Kidney glomerular epithelial cell (primary cell): ENCODE measurements at places on chromosomes 1 and 21.

GRCh38 chr1:167332503-167332902 is 111.8 kb downstream of the POU2F1 start:
- DNase-seq = no peak

DNA sequence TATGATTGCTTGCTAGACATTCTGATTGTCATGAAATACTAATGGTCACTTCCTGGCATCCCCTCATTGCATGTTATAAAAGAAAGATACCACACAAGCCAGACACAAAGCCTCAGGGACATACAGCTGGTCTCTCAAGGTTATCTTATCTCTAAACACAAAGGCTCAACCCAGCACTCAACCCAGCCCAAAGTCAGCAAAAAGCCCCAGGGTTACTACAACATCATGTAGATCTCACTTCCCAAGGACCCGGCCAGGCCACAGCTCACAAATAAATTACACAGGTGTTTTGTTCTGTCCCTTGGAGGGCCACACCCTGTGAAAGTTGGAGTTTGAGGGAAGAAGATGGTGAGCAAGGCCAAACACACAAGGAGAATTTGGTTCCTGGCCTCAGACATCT is 109.7 kb upstream of the BARHL2 start:
- no peak for DNase-seq

- peak; percentile 36 for DNase-seq
These were observed 34.5 kb downstream of the OR10R2 start for GRCh38 chr1:158506369-158506987.

DNA sequence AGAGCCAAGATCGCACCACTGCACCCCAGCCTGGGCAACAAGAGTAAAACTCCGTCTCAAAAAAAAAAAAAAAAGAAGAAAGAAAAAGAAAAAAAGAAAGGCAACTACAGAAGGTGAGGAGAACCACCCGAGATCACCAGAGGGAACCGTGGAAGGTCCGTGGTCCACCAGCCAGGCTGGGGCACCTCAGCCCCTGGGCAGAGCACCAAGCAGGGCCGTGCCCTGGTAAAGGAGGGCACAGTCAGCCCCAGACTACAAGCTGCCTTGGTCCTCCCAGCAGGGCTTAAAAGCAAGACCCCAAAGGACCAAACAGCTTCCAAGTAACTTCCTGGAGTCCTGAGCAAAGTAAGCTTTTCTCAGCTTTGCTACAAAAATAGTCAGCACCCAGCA is 8.8 kb upstream of the SAMD11 start:
- no peak for DNase-seq

DNA sequence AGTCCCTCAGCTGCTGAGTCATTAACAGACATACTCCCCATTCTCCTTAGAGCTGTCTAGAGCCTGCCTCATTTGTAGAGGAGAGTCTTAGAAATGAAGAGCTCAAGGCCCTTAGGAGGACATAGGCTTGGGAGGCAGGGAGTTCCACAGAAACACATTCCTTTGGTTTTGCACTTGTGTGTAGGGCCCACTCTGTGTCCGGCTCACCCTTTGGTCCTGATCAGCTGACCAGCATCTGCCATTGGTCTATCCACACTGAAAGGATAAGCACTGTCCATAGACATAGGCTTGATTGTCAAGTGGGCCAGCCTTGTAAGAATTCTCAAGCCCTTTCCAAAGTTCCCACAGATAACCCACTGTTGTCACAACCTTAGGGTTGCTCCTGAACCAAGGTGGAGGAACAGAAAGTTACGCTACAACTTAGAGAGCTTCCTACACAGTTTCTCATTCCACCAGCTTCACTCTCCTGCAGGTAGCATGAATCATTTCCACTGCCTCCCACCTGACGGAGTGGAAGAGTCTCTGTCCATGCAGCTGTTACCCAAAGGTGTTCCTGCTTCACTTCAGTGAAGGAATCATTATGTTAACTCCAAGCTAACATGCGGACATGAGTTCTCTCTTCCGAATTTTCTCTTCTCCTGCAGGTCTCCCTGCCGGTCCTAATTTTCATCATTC is 96.1 kb downstream of the TNFSF18 start:
- no peak for DNase-seq

- peak; percentile 90 for DNase-seq
These were observed 326.7 kb downstream of the PAPPA2 start for GRCh38 chr1:176789571-176790090.

GRCh38 chr1:45038661-45039364 is 26.8 kb downstream of the UROD start:
- DNase-seq = no peak

DNA sequence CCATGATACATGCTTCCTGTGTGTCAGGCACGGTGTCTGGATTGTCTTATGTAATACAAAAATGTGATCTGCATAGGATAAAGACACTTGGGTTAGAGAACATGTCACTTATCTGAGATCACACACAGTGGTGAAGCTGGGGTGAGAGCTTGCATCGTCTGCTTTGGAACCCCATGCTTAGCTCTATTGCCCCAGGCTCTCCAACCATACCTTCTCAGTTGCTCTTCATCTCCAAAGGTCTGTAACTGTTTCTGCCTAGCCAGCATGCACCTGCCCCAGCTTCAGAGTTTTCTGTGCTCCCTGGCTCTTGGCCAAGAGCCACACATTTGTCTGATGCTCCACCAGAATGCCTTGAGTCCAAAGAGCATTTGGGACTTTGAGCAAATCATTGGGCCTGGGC is 93.9 kb upstream of the COG2 start:
- no peak for DNase-seq

DNA sequence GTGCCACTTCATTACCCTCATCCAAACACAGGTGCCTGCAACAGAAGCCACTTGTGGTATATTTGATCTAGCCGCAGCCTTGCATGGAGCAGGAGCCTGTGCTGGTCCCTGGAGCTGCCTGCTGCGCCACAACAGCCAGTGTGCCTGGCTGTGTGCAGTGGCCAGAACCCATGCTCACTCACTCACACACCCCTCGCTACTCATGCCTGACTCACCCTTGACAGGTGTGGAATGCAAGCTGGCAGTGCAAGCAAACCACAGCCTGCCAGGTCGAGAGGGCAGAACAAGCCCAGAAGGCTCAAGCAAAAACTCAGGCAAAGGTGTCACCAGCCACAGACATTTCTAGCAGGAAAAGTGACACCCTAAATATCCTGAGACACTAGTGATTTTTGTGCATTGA is 1510.9 kb downstream of the KCNT2 start:
- no peak for DNase-seq

DNA sequence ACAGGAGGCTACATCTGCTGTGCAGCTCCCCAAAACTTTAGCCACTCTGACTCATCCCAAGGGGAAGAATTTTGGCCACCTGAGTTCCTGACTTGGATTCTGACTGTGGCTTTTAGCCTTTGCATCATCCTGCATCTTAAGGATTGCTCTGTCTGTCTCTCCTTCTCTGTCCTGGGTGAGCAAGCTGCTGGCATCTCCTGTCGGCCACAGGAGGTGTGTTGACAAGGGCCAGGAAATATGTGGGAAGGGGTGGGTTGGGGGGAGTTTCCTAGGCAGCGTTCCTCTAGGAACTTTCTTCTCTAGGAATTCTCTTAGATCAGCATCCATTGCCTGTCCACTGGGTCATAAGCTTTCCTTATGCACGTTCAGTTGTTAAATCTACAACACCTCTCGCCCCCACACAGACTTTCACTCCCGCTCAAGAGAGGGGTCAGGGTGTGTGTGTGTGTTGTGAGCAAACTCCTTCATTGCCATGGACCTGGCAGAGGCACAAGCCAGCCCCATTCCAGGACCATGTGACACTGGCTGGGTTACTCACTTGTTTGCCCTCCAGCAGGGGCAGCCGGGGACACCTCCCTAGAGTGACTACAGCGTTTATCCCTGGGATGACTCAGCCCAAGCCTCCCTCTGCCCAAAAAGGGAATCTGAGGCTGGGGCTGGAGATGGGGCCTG is 145.0 kb upstream of the DUSP10 start:
- peak; percentile 97 for DNase-seq

DNA sequence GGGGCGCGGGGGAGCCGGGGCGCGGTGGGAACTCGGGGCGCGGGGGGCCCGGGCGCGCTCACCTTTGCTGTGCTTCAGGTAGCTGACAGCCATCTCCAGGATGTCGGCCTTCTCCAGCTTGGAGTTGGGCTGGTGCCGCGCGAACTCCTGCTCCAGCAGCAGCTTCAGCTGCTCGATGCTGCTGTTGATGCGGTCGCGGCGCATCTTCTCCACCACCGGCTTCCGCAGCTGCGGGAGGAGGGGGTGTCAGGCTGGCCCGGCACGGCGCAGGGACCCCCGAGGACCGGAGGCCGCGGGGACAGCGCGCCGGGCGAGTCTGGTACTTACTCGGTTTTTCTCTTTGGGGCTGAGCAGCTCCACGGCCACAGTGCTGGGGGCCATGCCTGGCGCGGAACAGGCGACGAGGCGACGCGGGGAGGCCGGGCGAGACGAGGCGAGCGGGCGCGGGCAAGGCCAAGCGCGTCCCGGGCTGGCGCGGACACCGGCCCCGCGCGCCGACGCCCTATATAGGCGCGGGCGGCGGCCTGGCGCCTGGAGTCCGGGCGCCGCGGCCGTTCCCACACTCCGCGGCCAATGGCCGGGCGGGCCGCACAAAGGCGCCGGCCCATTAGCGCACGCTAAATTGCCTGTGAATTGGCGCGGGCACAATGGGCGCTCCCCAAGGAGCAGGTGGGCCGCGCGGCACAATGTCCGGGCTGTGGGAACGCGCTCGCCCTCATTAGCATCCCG is at the start of gene HES5:
Gene HES5, minus strand, starts transcription at position 480 of the 729 bp plus-strand sequence. Its CDS starts 99 bp downstream, at position 381.
- no peak for DNase-seq

GRCh38 chr1:205772607-205773032 is 2.7 kb downstream of the RAB29 start:
- DNase-seq = no peak

DNA sequence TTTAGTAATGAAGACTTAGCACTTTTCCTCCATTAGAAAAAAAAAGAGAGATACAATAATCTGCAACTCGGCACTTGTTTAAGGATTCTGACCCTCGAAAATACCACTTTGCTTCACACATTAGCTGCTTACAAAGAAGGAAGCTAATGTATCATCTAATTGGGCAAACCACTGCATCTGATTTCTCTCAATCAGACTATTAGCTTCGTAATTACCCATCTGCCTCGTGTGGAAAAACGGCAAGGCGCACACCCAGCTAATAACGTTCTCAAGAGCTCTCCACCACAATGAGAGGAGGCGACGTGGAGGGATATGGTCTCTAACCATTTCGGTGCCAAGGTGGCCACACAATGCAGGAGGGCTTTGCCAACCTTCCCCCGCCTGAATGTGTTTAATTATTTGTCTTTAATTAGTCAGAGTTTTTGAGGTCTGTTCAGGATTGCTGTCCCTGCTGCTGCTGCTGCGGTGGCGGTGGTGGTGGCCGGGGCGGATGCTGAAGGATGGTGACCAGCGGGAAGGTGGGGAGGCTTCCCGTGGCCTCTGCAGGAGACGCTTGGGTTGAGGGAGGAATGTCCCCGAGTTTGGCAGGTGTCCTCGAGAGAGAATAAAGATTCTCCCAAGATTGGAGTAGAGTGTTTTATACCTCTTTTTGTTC is 374.5 kb downstream of the RPS6KC1 start:
- DNase-seq = no peak

- DNase-seq = no peak
These were observed 1.7 kb downstream of the S100A1 start for GRCh38 chr1:153629971-153630370.

- no peak for DNase-seq
These were observed 1397.6 kb upstream of the B3GALT2 start for GRCh38 chr1:194584052-194584451.

DNA sequence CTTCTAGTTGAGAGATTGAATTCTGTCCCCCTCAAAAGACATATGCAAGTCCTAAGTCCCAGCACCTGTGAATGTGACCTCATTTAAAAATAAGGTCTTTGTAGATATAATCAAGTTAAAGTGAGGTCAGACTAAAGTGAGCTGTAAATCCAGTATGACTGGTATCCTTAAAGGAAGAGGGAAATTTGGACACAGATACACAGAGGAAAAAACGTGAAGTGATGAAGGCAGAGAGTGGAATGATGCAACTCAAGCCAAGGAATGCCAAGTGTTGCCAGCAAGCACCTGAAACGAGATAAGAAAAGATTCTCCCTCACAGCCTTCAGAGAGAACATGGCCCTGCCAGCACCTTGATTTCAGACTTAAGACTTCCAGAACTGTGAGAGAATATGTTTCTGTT is 444.7 kb upstream of the VAMP3 start:
- DNase-seq = no peak

GRCh38 chr1:109474697-109475096 is 8.4 kb downstream of the SYPL2 start:
- DNase-seq = no peak

DNA sequence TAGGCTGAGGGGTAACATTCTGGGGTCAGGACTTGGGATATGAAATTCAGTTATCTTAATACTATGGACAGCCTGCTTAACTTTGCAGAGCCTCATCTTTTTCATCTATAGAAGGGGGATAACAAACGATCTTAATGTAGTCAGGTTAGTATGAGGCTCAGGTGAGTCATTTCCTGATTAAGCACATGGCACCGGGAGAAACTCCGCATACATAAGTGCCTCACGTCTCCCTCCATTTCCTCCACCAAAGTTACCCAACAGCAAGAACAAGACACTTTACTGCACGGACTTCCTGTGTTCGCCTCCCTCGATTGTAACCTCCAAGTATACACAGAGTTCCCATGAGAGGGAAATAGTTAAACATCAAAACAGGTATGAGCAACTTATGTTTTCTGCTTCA is 112.7 kb upstream of the COA6 start:
- DNase-seq = no peak

- DNase-seq = no peak
These were observed 16.3 kb downstream of the L1TD1 start for GRCh38 chr1:62210960-62211359.

GRCh38 chr1:33295450-33296081 is 25.3 kb downstream of the A3GALT2 start:
- peak; percentile 34 for DNase-seq

- no peak for DNase-seq
These were observed 170.7 kb upstream of the IRF2BP2 start for GRCh38 chr1:234780531-234781162.

DNA sequence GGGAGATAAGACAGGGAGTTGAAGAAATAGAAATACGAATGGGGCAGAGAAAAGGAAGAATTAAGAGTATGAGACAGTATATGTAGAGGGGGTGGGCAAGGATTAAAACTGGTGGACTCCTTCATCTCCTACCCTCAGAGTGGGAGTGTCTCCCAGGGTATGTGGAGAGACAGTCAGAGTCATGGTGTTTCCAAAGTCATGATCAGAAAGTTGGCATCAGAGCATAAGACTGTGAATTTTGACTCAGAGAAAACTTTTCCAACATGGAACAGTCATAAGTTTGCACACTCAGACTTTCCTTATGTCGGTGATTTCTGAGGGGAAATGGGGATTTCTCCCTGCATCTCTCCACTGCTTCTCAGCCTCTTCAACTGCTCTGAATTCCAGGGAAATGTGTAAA is 2.4 kb downstream of the CD84 start:
- no peak for DNase-seq

DNA sequence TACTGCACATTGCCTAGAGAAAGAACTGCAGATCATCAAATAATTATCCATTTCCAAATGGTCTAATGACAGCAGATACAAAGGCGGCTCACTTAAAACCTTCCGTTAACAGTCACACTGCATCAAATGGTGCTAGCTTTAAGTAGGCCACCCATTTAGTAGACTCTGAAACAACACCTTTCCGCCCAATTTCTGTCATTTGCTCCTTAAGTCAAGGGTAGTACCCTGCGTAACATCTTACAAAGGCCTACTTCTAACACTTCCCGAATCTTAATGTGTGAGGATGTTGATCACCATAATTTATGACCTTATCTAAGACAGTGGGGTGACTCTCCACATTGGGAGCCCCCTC is 692 bp upstream of the RALGPS2 start:
- DNase-seq = no peak

GRCh38 chr1:229241390-229241789 is 29.5 kb upstream of the RAB4A start:
- no peak for DNase-seq

- no peak for DNase-seq
These were observed 17.4 kb upstream of the ACTRT2 start for GRCh38 chr1:3003941-3004270.
